Gastroesophageal sphincter (tissue), 4 donors: ENCODE measurements at places on chromosomes 1 and 21. TPM values are rescaled to one million over a fixed set of nuclear protein-coding genes. Genes with fewer than 3 reads are reported as not detected.

Gene TRIM67
- not detected for total RNA-seq

Gene PEAR1
- 7.0 TPM for total RNA-seq

Gene EXTL1
- total RNA-seq, result 0.31 TPM

GRCh38 chr1:155729031-155729898 lies 40.4 kb downstream of the DAP3 start:
- ATAC-seq, result peak; percentile 71

- ATAC-seq, result no peak
Observed at GRCh38 chr1:200005165-200005564, 22.3 kb upstream of the NR5A2 start.

- ATAC-seq, result peak; percentile 43
Observed at GRCh38 chr1:152000964-152001630, 7.4 kb upstream of the S100A10 start.

GRCh38 chr1:56644064-56644918 lies 823 bp upstream of the PRKAA2 start:
- peak; percentile 29 for ATAC-seq
